ENCODE measurements at places on chromosomes 4 and X.

GRCh38 chr4:78018271-78019049 is 38.7 kb upstream of the FRAS1 start:
- DNase-seq, result no peak

DNA sequence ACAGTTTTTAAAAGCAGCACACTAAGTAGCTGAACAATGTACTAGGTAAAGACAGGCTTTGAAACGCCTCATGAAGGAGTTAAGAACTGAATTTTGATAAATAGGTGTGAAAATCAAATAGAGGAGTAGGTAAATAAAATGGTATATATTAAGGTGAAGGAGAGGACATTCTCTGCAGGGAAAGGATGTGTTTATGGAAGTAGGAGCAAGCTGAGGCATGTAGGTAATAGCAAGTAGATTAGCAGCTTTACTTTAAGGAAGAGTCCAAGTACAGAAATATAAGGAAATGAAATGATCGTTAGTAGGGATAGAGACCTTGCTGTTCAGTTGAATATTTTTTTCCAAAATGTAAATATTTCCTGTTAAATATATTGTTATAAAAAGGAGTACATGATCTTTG is 12.5 kb downstream of the METAP1 start:
- DNase-seq, result no peak

GRCh38 chr4:172666711-172667368 is 501.8 kb upstream of the GALNT7 start:
- DNase-seq, result no peak

GRCh38 chrX:41344053-41344452 is 10.1 kb downstream of the DDX3X start:
- no peak for DNase-seq

DNA sequence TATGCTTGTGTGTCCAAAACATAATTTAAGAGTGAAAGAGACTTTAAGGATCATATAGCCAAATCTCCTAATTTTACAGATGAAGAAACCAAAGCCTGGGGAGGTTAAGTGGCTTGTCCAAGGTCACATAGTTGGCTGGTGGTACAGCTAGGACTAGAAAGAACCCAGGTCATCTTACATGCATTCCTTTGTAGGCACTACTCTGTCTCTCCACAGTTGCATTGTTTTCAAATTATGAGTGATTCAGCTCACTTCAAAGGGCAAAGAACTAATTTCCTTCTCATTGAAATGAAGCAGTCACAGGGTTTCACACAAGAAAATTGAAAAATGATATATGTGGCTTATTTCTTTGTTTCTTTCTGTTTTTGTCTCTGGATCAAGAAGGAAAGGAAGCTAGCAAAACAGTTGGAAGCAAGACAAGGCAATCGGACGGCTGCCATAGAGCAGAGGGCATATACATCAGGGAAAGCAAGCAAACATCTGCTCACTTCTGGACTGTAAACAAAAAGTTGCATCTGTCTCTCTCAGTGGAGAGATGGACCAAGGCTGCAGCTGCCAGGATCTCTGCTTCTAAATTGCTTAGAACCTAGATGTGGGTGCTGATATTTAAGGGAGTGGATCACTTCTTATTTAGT is 107.5 kb upstream of the AMOT start:
- no peak for DNase-seq

DNA sequence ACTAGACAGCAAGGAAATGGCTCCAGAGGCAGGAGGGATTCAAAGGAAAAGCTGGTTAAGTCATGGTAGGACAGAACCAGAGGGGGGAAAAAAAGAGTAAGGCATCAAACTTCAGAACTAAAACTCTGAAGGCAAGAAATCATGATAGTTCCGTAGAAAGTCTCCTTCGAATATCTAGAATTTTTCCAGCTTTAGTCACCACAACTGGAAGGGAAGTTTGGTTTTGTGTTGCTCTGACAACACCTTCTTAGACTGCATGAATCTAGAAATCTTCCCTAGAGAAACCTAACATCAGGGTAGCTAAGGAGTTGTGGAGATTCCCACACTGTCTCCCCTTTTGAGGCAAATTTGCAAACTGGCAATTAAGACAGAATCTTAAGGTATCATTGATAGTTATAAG is 33.7 kb downstream of the AMMECR1 start:
- peak; percentile 85 for DNase-seq

Data from fibroblast of skin of abdomen (primary cell).